GM13977 (cell line): ENCODE measurements at places on chromosomes 7 and 10.

- no peak for DNase-seq
These were observed 190.4 kb downstream of the CTTNBP2 start for GRCh38 chr7:117682681-117683385.

- DNase-seq, result no peak
These were observed 13.9 kb downstream of the CUBN start for GRCh38 chr10:17115683-17116082.

DNA sequence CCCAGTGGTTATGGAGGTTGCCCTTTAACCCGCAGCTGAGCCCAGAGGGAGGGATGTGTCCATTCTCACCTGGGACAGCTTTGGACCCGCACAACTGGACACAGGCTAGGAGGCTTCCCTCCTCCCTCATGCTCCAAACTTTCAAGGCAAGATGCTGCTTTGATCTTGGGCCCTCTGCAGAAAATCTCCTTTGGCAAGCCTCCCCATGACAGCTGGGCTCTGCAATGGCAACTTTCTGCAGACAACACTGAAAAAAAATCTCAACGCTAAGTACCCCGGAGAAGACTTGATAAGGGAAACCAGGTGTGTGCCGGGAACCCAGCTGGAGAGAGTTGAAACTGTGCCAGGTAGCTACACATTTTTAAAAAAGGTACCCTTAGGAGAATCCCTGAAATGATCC is 610.1 kb downstream of the LRMDA start:
- no peak for DNase-seq

- no peak for DNase-seq
These were observed 683.2 kb downstream of the LRMDA start for GRCh38 chr10:76114581-76115001.

GRCh38 chr7:70711452-70711851 is 420.5 kb upstream of the GALNT17 start:
- DNase-seq, result no peak

GRCh38 chr10:70135046-70135445 is 2.4 kb upstream of the AIFM2 start:
- no peak for DNase-seq
